Activated CD4-positive, alpha-beta T cell treated with anti-CD3 and anti-CD28 coated beads, Interleukin-2, amount 50 U/mL, for 24 hours (primary cell): ENCODE measurements at places on chromosomes 4 and X.

GRCh38 chr4:139740531-139741041 lies 75.0 kb downstream of the MGST2 start:
- DNase-seq: no peak

- no peak for DNase-seq
Measured at GRCh38 chr4:184921456-184921855, 95.7 kb upstream of the ACSL1 start.

DNA sequence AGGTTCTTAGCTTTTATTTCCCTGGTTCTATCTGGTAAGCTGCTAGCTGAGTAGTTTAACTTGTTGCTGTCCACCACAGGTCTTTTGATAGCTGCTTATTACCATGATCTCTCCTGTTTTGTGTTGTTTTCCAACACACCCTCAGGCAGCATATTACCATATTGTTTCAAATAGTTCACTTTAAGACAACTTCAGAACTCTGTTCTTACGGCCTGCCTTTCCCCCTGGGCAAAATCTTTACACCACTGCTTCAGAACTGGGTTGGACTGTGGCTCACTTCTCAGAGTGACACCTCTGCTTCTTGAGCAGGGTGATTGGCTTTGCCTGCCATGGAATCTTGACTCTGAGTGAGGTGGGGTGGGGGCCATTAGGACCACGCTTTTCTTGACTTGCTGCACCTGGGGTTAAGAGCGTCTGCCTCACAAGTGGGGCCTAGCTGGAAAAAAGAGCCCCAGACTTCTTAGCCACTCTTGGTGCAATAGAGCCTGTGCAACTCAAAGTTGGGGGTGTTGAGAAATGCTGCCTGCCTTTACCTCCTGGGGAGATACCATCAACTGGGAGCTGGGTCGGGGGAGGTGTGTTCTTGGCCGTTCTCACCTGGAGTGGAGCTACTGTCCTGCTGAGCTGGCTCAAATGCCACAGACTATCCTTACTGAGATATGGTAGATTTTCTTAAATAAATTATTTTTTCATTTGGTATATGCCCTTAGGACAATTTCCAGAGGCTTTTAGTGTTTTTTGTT lies 23.4 kb downstream of the USP9X start:
- DNase-seq: no peak

GRCh38 chr4:2320746-2321145 lies 58.8 kb upstream of the MXD4 start:
- no peak for DNase-seq

- DNase-seq: no peak
Measured at GRCh38 chr4:52173470-52174045, 122.5 kb downstream of the SPATA18 start.

GRCh38 chr4:85565761-85566480 lies 91.0 kb downstream of the ARHGAP24 start:
- DNase-seq: no peak

DNA sequence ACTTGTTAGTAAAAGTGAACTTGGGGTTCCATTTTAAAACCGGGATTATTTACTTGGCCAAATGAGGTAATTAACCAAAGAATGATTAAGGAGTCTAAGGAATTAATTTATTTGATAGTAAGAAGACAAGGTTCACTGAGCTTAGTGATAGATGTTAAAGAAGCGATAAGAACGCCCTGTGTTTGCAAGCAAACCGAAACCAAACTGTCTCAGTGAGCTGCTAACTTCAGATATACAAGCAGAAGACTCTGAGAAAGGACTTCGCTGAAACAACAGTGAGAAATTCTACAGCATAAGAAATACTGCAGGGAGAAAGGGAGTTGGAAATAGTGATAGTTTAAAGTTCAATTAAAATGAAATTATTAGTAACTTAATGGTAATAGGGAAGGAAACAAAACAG lies 37.6 kb upstream of the SHISA3 start:
- no peak for DNase-seq
